ENCODE measurements at places on chromosomes 5 and 9. TPM values are rescaled to one million over a fixed set of nuclear protein-coding genes. Genes with fewer than 3 reads are reported as not detected.

ZSWIM6 gene
- total RNA-seq, result 7.9 TPM

SRD5A1 gene
- 14.8 TPM for total RNA-seq

TMOD1 gene
- total RNA-seq, result 0.91 TPM

ZNF883 gene
- 0.24 TPM for total RNA-seq

SLC6A18 gene
- total RNA-seq, result not detected

CSF2 gene
- 1,084 TPM for total RNA-seq

CDKN2B gene
- total RNA-seq, result 0.33 TPM

GALNT10 gene
- total RNA-seq, result 42.7 TPM

GRCh38 chr9:114475412-114476135 lies 29.7 kb downstream of the WHRN start:
- no peak overlapping the region for H3K4me3 ChIP-seq
- no peaks in the 10 kb centered on the region for H3K36me3 ChIP-seq
- no peak overlapping the region for H3K27ac ChIP-seq
- peaks cover 11% of the 10 kb centered on the region for H3K4me1 ChIP-seq

DNA sequence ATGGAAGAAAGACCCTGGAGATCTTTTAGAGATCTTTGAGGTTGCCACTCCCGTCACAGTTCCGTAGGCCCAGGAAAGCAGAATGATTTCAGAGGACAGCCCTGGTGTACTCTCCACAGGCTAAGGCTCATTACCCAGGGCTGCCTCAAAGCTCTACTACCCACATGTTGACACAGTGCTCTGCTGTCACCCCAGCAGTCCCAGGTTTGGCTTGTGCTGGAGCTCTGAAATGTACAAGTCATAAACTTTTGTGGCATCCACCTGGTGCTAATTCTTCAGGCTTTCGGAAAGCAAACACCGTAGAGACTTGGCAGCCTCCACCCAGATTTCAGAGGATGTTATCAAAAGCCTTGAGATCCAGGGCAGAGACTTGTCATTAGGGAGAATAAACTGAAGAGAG lies 136.5 kb downstream of the MTRR start:
- no peaks in the 10 kb centered on the region for H3K4me1 ChIP-seq
- no peak overlapping the region for H3K4me3 ChIP-seq
- no peak overlapping the region for H3K27ac ChIP-seq
- DNase-seq, result no peak

GRCh38 chr9:85290019-85290418 lies 451.7 kb downstream of the AGTPBP1 start:
- DNase-seq, result peak; percentile 61
- peak overlapping the region; percentile 7 for H3K4me3 ChIP-seq
- H3K36me3 ChIP-seq, result no peaks in the 10 kb centered on the region
- peaks cover 5% of the 10 kb centered on the region for H3K4me1 ChIP-seq
- no peak overlapping the region for H3K27ac ChIP-seq
- peaks cover 18% of the 10 kb centered on the region for H3K27me3 ChIP-seq

GRCh38 chr5:167945542-167946384 lies 345.7 kb upstream of the WWC1 start:
- DNase-seq, result no peak
- no peaks in the 10 kb centered on the region for H3K4me1 ChIP-seq
- H3K27ac ChIP-seq, result no peak overlapping the region

GRCh38 chr9:117411547-117411946 lies 3.3 kb downstream of the ASTN2 start:
- H3K4me3 ChIP-seq, result no peak overlapping the region
- no peaks in the 10 kb centered on the region for H3K4me1 ChIP-seq
- no peak for DNase-seq
- no peaks in the 10 kb centered on the region for H3K36me3 ChIP-seq
- H3K27ac ChIP-seq, result no peak overlapping the region
- H3K27me3 ChIP-seq, result peaks cover 34% of the 10 kb centered on the region

DNA sequence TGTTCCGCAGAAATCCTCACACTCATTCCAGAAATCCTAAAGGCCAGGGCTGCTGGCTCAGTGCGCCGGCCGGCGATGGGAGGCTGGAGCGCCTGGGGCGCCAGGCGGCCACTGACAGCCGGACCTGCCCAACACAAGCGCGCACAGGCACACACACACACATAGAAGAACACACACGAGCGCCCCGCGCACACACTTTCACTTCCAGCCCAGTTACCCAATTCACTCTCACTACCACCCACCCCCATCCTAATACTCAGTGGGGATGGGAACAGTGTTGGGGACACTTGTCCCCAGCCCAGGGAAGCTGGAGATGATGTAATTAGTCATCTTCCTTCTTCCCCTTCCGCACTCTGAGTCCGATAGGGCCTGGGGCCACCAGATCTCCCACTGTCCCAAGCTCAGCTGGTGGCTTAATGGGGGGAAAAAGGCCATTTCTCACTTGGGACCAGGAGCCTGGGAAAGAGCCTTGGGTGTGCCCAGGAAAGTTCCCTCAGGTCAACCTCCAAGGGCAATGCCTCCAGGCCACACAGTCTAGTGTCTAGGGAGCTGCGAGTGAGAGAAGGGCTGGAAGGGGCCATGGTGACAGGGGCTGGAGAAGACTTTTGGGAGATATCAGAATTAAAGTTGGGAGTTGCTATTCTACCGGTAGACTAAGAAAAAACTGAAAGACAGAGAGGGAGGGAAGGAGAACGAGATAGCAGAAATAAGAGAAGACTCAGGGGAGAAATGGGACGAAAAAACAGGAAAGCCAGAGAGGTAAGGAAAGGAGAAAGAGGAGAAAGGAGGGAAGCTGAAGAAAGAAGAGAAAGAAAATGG lies 1.7 kb downstream of the EBF1 start:
- H3K4me3 ChIP-seq, result peak overlapping the region; percentile 85
- peak overlapping the region; percentile 57 for H3K27ac ChIP-seq
- no peak for DNase-seq
- peaks cover 36% of the 10 kb centered on the region for H3K4me1 ChIP-seq
- H3K36me3 ChIP-seq, result no peaks in the 10 kb centered on the region

GRCh38 chr5:54703133-54703532 lies 185.6 kb downstream of the SNX18 start:
- H3K27me3 ChIP-seq, result peaks cover 14% of the 10 kb centered on the region
- H3K36me3 ChIP-seq, result no peaks in the 10 kb centered on the region
- no peak overlapping the region for H3K27ac ChIP-seq
- no peak for DNase-seq

DNA sequence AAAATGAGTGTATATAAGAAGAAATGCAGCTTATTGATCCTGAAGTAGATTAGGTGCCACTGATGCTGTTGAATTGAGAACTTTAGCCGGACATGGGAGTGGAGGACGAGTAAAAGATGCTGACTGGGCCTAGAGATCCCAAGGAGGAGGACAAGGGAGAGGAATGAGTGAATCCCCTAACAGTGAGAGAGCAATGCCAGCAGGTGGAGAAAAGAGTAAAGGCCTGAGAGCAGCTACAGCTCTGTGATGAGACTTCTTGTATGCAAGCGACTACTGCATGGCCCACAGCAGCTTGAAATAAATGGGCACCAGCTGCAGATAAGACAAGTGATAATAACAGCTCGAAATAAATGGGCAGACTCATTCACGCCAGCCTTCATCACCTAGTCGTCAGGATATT lies 44.5 kb upstream of the JMY start:
- H3K27ac ChIP-seq, result no peak overlapping the region
- H3K4me3 ChIP-seq, result no peak overlapping the region
- no peak for DNase-seq
- no peaks in the 10 kb centered on the region for H3K36me3 ChIP-seq

DNA sequence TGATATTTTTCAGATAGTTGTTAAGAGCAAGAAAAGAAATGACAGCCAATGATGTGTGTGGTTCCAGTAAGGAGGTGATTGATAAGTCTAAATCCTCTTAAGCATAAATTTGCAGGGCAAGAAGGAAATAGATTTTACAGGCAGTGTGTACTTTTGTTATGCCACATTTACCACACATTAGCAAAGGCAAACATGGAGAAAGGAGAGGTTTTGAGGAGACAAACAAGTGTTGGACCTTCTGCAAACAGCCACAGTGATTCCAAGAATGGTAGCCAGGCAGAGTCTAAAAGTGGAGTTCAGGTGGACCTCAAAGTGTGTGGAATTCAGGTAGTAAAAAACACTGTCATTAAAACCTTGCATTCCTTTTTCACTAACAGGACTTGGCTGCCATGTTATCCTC lies 295.9 kb upstream of the ITGA1 start:
- peaks cover 2% of the 10 kb centered on the region for H3K27me3 ChIP-seq
- no peaks in the 10 kb centered on the region for H3K36me3 ChIP-seq
- no peak overlapping the region for H3K4me3 ChIP-seq
- H3K27ac ChIP-seq, result no peak overlapping the region

- H3K27me3 ChIP-seq, result no peaks in the 10 kb centered on the region
- H3K4me1 ChIP-seq, result no peaks in the 10 kb centered on the region
- no peaks in the 10 kb centered on the region for H3K36me3 ChIP-seq
- no peak overlapping the region for H3K4me3 ChIP-seq
Observed at GRCh38 chr5:52842111-52842510, 54.4 kb downstream of the ITGA1 start.

GRCh38 chr5:176781054-176781375 lies 29.3 kb upstream of the UNC5A start:
- H3K4me3 ChIP-seq, result no peak overlapping the region
- peaks cover 6% of the 10 kb centered on the region for H3K27me3 ChIP-seq
- no peak for DNase-seq
- H3K36me3 ChIP-seq, result no peaks in the 10 kb centered on the region

DNA sequence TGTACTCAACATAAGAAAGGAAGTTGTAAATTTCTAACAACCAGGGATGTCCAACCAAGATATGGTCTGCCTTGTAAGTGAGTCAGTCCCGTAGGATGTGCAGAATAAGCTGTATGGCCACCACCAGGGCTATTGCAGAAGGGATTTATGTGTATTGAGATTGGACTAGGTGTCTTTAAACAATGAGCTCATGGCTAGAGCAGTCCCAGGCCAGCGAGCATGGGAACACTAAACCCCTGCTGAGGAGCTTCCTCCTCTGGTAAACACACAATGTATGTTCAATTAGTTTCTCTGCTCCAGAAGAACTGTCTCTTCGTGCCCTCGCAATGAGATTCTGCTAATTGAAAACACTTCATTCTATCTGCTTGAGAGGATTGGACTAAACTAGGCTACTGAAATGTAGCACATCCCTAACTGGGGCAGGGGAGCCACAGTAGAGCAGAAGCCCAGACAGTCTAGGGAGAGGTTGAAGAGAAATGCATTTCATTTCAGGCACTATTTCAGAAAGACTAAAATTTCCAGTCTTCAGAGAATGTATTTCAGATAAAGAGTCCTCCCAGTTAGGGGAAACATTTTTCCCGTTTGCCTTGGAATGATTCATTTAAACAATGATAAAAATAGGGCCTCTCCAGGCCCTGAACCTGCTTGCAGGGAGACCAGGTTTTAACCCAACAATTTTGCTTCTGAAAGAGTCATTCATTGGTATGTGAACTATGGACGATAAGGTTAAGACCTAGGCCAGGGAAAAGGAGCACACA lies 154.7 kb downstream of the FAM114A2 start:
- H3K36me3 ChIP-seq, result no peaks in the 10 kb centered on the region
- DNase-seq, result no peak
- no peak overlapping the region for H3K27ac ChIP-seq

DNA sequence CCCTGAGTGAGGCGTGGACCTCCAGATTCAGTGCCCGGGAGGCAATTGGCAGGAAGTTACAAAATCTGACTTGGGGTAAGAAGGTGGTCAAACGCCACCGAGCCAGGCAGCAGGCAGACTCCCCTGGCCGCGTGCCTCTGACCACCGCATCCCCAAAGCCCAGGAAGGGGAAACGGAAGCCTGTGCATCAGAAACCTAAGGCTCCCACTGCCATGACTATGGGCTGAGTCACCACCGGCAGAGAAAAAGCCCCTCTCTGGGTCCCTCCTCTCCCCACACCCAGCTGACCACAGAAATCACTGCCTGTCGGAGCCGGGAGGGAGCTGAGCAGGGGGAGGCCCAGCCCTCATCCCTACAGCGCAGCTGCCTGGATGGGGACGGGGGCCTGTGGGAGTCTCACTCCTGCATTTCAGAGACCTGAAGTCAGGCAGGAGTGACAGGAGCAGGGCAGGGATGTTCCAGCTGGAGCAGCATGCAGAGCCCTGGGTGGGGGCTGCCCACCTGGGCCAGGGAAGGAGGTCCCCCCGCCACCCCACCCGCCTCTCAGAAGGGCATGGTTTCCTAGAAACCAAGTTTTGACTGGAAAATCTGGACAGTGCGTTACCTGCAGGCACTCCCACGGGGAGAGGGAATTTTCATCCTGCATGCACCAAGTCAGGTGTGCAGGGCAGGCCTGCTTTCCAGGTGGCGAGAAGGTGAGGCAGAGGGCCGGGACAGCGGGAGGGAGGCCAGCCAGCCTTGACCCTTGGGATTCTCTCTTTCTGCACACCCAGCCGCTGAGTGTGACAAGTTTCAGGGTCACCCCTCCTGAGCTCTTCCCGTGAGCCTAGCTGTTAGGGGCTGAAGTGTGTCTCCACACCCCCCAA lies 68.2 kb downstream of the LRSAM1 start:
- H3K27ac ChIP-seq, result peak overlapping the region; percentile 58
- H3K4me1 ChIP-seq, result peaks cover 8% of the 10 kb centered on the region
- DNase-seq, result peak; percentile 73
- peaks cover 48% of the 10 kb centered on the region for H3K36me3 ChIP-seq
- H3K27me3 ChIP-seq, result no peaks in the 10 kb centered on the region
- no peak overlapping the region for H3K4me3 ChIP-seq

GRCh38 chr5:111142932-111143331 lies 50.8 kb downstream of the WDR36 start:
- DNase-seq, result no peak
- peaks cover 8% of the 10 kb centered on the region for H3K27me3 ChIP-seq
- H3K27ac ChIP-seq, result no peak overlapping the region
- no peaks in the 10 kb centered on the region for H3K36me3 ChIP-seq
- H3K4me1 ChIP-seq, result peaks cover 11% of the 10 kb centered on the region
- H3K4me3 ChIP-seq, result no peak overlapping the region

DNA sequence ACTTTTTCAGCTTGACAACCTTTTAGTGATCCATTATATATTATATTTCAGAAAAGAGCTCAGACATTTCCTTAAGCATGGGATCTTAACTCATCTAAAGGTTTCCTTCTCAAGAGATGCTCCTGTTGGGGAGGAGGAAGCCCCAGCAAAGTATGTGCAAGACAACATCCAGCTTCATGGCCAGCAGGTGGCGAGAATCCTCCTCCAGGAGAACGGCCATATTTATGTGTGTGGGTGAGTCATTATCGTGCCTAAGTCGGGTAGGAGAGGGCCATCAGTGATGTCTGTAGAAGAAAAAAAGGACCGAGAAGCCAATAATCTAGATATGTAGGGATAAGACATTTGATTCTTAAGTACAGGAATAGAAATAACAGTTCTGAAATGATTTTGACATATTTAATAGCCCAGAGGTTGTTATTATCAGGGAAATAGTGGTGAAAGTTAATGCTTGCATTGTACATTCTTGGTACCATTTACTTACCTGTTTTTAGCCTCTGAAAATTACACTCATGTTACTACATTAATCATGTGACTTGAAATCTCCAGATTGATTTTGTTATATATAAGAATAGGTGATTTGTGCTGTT lies 28.2 kb downstream of the MTRR start:
- H3K4me1 ChIP-seq, result peaks cover 14% of the 10 kb centered on the region
- H3K27ac ChIP-seq, result no peak overlapping the region
- H3K4me3 ChIP-seq, result no peak overlapping the region
- H3K36me3 ChIP-seq, result peaks cover 74% of the 10 kb centered on the region

DNA sequence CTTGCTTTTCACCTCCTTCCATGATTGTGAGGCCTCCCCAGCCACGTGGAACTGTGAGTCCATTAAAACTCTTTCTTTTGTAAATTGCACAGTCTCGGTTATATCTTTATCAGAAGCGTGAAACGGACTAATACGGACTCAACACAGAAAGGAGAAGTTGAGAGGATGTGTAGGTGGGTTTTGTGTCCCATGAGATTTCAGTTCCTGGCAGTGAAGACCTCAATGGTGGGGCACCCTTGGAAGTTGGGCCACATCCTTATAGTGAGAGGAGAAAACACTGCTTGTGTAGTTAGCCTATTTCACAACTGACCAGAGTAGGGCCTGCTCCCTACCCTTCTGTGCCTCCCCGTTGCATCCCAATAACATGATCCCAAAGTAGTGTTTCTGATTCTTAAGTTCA lies 98.9 kb upstream of the TNC start:
- no peak overlapping the region for H3K27ac ChIP-seq
- H3K27me3 ChIP-seq, result peaks cover 18% of the 10 kb centered on the region
- DNase-seq, result no peak

Measured in activated CD4-positive, alpha-beta T cell treated with anti-CD3 and anti-CD28 coated beads, Interleukin-2, amount 10 ng/mL, durations not matched to agents 24 days and 14 days (primary cell).